ENCODE measurements at places on chromosomes 1 and 21. TPM values are rescaled to one million over a fixed set of nuclear protein-coding genes. Genes with fewer than 3 reads are reported as not detected.
A peak's percentile ranks its signal among the peaks of the same experiment; 100 is the strongest.

DNA sequence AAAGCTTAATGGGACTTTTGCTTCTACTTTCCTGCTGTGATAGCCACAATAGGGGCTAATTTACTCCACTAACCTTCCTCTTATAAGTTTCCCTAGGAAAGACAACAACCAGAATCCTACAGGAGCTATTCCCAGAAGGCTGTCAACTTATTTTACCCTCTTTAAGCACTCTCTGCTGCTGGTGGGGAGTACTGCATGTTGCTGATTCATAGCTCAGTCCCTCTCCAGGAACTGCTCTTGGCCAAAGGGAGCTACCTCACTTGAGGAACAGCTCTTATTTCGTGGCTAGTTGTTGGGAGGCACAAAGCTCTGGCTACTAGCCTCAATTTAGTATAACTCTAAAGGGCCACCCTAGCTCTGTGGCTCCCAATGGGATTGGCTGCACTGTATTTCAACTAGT lies 37.2 kb downstream of the ADSS2 start:
- DNase-seq: no peak
- H3K27ac ChIP-seq: no peak overlapping the region
- no peak overlapping the region for H3K4me3 ChIP-seq
- no peaks in the 10 kb centered on the region for H3K4me1 ChIP-seq
- H3K36me3 ChIP-seq: no peaks in the 10 kb centered on the region

GRCh38 chr1:206634365-206635079 lies 814 bp upstream of the DYRK3 start:
- H3K4me3 ChIP-seq: peak overlapping the region; percentile 64
- H3K27ac ChIP-seq: peak overlapping the region; percentile 82
- H3K4me1 ChIP-seq: peaks cover 7% of the 10 kb centered on the region
- no peaks in the 10 kb centered on the region for H3K27me3 ChIP-seq

DNA sequence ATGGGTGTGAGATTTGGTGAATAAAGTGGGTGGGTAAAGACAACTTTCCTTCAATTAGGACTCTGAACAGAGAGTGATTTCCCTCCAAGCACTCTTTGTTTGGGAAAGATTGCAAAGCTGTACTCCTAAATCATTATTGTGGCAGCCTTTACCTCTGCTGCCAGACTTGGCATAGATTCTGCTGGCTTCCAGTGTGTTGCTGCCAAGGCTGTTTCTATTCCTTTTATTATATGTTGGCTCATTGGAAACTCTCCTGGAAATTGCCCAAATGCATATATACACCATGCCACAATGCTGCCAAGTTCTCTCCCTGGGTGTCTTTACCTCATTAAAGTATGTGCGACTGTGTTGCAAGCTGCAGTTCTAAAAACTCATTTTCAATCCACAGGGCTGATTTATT lies 668.0 kb downstream of the MRPL39 start:
- no peaks in the 10 kb centered on the region for H3K27me3 ChIP-seq
- H3K27ac ChIP-seq: no peak overlapping the region
- no peak overlapping the region for H3K4me3 ChIP-seq
- H3K4me1 ChIP-seq: no peaks in the 10 kb centered on the region
- no peaks in the 10 kb centered on the region for H3K36me3 ChIP-seq

DNA sequence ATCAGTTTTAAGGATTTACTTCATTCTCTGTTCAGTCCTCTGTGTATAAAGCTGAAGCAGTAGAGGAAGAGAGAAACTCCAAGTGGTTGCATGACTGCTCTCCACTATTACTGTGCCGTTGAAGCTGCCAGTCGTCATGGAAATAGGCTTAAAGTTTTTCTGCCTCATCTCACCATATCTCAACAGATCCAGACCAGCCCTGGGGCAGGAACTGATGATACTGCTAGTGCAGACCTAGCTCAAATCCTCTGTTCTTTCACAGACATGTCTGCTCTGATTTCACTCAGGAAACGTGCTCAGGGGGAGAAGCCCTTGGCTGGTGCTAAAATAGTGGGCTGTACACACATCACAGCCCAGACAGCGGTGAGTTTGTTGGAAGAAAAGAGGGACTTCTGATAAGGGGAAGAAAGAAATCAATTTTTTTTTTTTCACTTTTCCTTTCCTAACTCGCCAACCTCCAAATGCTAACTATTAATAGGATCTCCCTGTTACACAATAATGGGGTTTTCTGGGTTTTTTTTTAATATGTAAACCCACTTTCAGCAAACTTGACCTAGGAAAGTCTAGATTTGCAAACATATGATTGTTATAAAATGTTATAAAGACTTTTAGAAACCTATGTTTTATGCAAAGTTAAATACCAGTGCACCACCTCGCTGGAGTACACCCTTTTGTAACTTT lies 22.2 kb upstream of the STRIP1 start:
- no peak overlapping the region for H3K4me3 ChIP-seq
- H3K27me3 ChIP-seq: no peaks in the 10 kb centered on the region
- no peak for DNase-seq
- no peaks in the 10 kb centered on the region for H3K4me1 ChIP-seq
- no peaks in the 10 kb centered on the region for H3K36me3 ChIP-seq
- no peak overlapping the region for H3K27ac ChIP-seq

GRCh38 chr1:109595531-109595930 lies 23.9 kb downstream of the GNAT2 start:
- H3K27ac ChIP-seq: no peak overlapping the region
- no peak for DNase-seq
- H3K27me3 ChIP-seq: no peaks in the 10 kb centered on the region

DNA sequence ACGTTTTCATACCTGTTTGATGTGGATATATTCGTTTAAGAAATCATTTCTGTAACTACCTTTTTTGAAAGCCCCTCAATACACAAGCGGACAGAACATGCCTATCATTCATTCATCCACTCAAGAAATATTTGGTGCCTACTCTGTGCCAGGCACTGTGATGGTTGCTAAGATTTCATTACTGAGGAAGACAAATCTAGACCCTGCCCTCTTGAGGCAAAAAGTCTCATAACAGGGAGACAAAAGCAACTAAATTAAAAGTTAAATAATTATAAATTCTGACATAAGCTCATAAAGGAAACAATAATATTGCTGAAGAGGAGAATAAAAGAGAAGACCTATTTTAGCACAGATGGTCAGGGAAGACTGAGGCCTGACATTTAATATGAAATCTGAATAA lies 203.5 kb upstream of the ZNHIT6 start:
- no peak overlapping the region for H3K27ac ChIP-seq
- H3K4me3 ChIP-seq: no peak overlapping the region
- no peaks in the 10 kb centered on the region for H3K4me1 ChIP-seq
- H3K27me3 ChIP-seq: no peaks in the 10 kb centered on the region

GRCh38 chr1:92853299-92853698 lies 21.5 kb downstream of the RPL5 start:
- no peaks in the 10 kb centered on the region for H3K36me3 ChIP-seq
- no peak for DNase-seq
- H3K27me3 ChIP-seq: no peaks in the 10 kb centered on the region
- no peak overlapping the region for H3K4me3 ChIP-seq

DNA sequence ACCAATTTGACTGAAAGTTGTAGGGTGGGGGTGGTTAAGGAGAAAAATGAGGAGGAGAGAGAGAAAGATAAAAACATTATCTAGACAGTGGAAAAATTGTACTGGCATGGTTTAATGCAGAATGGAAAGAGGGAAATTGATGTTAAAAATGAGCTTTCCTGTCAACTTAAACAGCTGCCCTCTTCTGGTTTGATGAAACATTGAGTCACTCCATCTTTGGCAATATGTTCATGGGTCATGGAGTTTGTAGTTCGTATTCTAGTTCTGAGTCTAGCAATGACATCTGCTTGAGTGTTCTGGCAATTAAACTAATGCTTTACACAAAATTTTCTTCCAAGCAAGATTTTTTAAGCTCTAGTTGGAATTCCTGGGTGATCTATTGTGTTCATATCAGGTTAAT lies 9.6 kb downstream of the ZNF648 start:
- no peak overlapping the region for H3K4me3 ChIP-seq
- no peak overlapping the region for H3K27ac ChIP-seq
- no peaks in the 10 kb centered on the region for H3K27me3 ChIP-seq
- no peak for DNase-seq
- H3K4me1 ChIP-seq: no peaks in the 10 kb centered on the region

GRCh38 chr1:32611859-32612188 lies 38.5 kb downstream of the ZBTB8OS start:
- no peak for DNase-seq
- no peak overlapping the region for H3K27ac ChIP-seq
- no peaks in the 10 kb centered on the region for H3K4me1 ChIP-seq

DNA sequence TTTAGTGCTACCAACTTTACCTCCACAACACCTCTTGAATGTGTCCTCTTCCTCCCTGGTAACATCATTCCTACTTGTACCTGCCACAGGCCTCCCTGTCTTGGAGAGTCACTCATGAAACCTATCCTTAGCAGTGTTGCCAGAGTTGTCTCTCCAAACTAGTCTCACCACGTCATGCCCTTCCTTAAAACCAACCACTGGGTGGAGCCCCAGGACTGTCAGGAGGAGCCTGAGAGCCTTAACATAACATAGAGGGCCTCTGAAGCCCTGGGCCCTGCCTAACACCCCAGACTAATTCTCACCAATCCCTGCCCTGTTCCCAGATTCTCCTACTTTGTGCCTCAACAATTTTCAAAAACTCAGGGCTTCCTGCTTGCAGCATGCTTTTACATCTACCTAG lies 65.3 kb downstream of the ZNF697 start:
- DNase-seq: no peak
- no peak overlapping the region for H3K27ac ChIP-seq
- H3K4me3 ChIP-seq: no peak overlapping the region
- H3K27me3 ChIP-seq: no peaks in the 10 kb centered on the region

- no peaks in the 10 kb centered on the region for H3K36me3 ChIP-seq
- no peaks in the 10 kb centered on the region for H3K27me3 ChIP-seq
- DNase-seq: no peak
- no peak overlapping the region for H3K4me3 ChIP-seq
- H3K27ac ChIP-seq: no peak overlapping the region
These were observed 7.8 kb upstream of the CHI3L2 start for GRCh38 chr1:111219557-111220286.

- H3K27me3 ChIP-seq: no peaks in the 10 kb centered on the region
- H3K4me3 ChIP-seq: no peak overlapping the region
- H3K4me1 ChIP-seq: no peaks in the 10 kb centered on the region
- H3K36me3 ChIP-seq: no peaks in the 10 kb centered on the region
- no peak overlapping the region for H3K27ac ChIP-seq
- DNase-seq: no peak
These were observed 43.7 kb downstream of the BTBD8 start for GRCh38 chr1:92123868-92124267.

GRCh38 chr1:93416183-93416582 lies 31.7 kb upstream of the FNBP1L start:
- no peaks in the 10 kb centered on the region for H3K4me1 ChIP-seq
- H3K36me3 ChIP-seq: no peaks in the 10 kb centered on the region
- no peak for DNase-seq
- H3K27ac ChIP-seq: no peak overlapping the region
- H3K4me3 ChIP-seq: no peak overlapping the region
- H3K27me3 ChIP-seq: no peaks in the 10 kb centered on the region

GRCh38 chr1:81455481-81455880 lies 345.3 kb upstream of the ADGRL2 start:
- H3K4me3 ChIP-seq: no peak overlapping the region
- no peaks in the 10 kb centered on the region for H3K36me3 ChIP-seq
- H3K27me3 ChIP-seq: no peaks in the 10 kb centered on the region
- H3K4me1 ChIP-seq: no peaks in the 10 kb centered on the region
- no peak for DNase-seq
- H3K27ac ChIP-seq: no peak overlapping the region

The LAMC2 gene
- total RNA-seq: 5.9 TPM

The PGLYRP4 gene
- total RNA-seq: not detected

The AMY1C gene
- total RNA-seq: 4.0 TPM

The OR2L5 gene
- not detected for total RNA-seq

The SCYL3 gene
- total RNA-seq: 17.3 TPM

The NPHS2 gene
- not detected for total RNA-seq

The OR2T6 gene
- not detected for total RNA-seq

The SERPINC1 gene
- total RNA-seq: 1.0 TPM

The GTF2B gene
- 21.5 TPM for total RNA-seq

The C1orf94 gene
- not detected for total RNA-seq

The KCNA2 gene
- total RNA-seq: not detected

Measured in uterus (tissue), 4 donors.